Neural progenitor cell (in vitro differentiated cells): ENCODE measurements at places on chromosomes 2 and 18. TPM values are rescaled to one million over a fixed set of nuclear protein-coding genes. Genes with fewer than 3 reads are reported as not detected.

MXD1 gene
- 3.9 and 5.3 TPM in 2 replicates for total RNA-seq

CXCR2 gene
- total RNA-seq, result not detected in 2 replicates

DNA sequence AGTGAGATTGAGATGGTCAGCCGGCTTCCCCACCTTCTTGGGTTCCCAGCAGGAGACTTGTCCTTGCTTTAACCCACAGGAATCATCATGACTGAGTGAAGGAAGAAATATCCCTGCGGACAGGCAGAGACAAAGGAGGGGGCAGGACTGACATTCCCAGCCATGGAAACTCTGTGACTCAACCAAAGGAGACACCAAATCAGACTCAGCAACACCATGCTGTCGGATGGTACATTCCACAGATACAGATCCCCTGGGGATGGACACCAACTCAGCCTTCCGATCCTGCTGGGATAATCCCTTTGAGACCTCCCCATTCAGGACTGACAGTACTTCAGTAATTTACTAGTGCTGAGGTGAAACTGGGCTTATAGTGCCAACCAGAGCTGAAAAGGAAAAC is 518.3 kb downstream of the XIRP2 start:
- DNase-seq, result peak; percentile 85

DNA sequence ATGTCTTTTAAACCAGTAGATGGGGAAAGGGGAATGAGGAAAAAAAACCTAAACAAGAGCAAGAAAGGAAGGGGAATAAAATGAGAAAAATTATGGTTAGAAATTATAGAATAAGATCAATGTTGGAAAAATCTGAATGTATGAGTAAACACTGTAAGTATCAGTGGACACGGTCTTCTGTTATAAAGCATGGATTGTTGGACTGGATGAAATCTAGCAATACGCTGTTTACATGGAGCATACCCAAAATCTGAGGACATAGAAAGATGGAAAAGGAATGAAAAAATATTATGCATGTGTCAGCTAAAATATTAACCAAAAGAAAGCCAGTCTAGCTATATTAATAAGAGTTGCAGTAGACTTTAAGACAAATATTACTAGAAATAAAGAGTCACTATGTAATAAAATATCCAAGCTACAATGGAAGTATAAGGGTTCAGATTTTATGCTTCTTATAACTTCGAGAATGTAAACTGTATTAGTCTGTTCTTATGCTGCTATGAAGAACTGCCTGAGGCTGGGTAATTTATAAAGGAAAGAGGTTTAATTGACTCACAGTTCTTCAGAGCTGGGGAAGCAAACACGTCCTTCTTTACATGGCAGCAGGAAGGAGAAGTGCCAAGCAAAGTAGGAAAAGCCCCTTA is 32.4 kb downstream of the DDX1 start:
- no peak for DNase-seq
